ENCODE measurements at places on chromosomes 5 and 9.

DNA sequence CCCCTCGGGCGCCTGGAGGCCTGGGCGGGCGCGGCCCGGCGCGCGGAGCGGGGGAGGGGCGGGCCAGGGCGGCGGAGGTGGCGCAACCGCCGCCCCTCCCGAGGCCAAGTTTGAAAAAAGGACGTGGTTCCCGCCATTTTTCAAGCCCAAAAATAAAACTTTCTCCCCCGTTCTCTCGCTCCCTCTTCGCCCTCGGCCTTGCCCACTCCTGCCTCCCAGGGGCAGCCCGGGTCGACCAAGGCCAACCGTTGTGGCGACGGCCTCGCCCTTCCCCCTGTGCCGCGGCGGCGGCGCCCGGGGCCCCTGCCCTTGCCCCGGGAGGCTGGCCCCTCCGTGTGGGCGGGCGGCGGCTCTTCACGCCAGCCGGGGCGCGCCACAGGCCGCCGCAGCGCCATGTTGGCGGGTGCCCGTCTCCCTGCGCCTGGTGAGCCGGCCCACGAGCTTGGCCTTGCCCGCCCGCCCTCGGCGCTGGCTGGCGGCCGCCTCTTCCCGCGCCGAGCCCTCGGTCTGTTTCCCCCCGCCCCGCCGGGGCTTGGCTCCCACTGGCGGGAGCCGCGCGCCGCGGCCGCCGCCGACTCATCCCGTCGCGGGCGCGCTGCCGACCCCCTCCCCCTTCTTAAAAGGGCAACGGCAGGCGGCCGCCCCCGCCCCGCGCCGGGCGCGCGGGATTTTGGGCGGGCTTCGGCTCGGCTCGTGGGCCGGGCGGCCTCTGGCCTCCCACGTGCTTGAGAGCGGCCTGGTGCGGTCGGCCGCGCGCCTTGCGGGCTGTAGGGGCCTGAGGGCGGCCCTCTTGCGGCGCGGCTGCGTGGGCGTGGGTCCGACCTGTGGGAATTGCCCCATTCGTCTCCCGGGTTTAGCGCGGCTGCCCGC, 1.3 kb downstream of the ANP32B start:
- peak; percentile 71 for DNase-seq
- H3K36me3 ChIP-seq: peaks cover 5% of the 10 kb centered on the region
- peak overlapping the region; percentile 95 for H3K4me3 ChIP-seq
- no peaks in the 10 kb centered on the region for H3K27me3 ChIP-seq

DNA sequence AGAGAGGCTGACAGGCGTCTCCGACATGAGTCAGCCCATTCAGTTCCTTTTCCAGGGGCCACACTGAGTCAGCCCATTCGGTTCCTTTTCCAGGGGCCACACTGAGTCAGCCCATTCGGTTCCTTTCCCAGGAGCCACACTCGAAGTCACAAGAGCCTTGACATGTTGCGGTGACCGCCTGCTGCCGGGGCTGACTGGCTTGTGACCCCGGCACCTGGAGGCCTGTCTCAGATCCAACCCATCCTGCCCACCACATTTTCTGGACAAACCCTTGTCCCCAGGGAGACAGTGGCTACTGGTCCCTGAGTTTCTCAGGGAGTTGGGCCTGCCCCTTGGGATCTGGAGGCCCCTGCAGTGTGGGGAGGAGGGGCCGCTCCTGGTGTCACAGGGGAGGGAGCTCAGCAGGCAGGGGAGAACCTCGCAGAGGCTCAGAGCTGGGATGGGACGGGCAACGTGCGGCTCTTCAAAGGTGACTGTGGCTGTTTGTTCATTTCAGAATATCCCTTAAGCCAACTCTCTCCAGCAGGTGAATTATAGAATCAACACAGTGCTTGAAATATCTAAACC, 40.5 kb upstream of the LPCAT1 start:
- no peaks in the 10 kb centered on the region for H3K27me3 ChIP-seq
- H3K4me1 ChIP-seq: peaks cover 19% of the 10 kb centered on the region
- DNase-seq: no peak
- no peak overlapping the region for H3K27ac ChIP-seq
- H3K36me3 ChIP-seq: no peaks in the 10 kb centered on the region

- H3K4me1 ChIP-seq: no peaks in the 10 kb centered on the region
- H3K27ac ChIP-seq: no peak overlapping the region
- H3K36me3 ChIP-seq: peaks cover 57% of the 10 kb centered on the region
- no peak for DNase-seq
These were observed 63.1 kb downstream of the RCL1 start for GRCh38 chr9:4855841-4856240.

- no peak overlapping the region for H3K4me3 ChIP-seq
- DNase-seq: no peak
- no peaks in the 10 kb centered on the region for H3K4me1 ChIP-seq
- H3K27me3 ChIP-seq: no peaks in the 10 kb centered on the region
- H3K27ac ChIP-seq: no peak overlapping the region
These were observed 240.0 kb downstream of the PRR16 start for GRCh38 chr5:120703918-120704587.

DNA sequence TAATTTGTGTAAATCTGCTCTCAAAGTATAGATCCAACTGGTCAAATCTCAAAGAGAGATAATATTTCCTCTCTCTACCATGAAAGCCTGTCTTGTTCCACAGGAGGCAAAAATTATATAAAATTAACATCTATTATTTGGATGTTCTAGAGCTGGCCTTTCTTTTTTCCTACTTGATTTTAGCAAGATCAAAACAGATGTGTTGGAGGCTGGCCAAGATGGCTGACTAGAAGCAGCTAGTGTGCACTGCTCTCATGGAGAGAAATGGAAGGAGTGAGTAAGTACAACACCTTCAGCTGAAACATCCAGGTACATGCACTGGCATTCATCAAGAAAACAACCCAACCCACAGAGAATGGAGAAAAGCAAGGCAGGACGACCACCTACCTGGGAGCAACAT, 298.6 kb upstream of the SLC24A2 start:
- H3K27ac ChIP-seq: no peak overlapping the region
- H3K4me1 ChIP-seq: no peaks in the 10 kb centered on the region
- H3K27me3 ChIP-seq: no peaks in the 10 kb centered on the region
- H3K36me3 ChIP-seq: no peaks in the 10 kb centered on the region
- H3K4me3 ChIP-seq: no peak overlapping the region

GRCh38 chr5:124504081-124504916, 242.1 kb downstream of the ZNF608 start:
- H3K27ac ChIP-seq: no peak overlapping the region
- H3K4me1 ChIP-seq: no peaks in the 10 kb centered on the region
- no peak for DNase-seq
- no peaks in the 10 kb centered on the region for H3K27me3 ChIP-seq
- H3K36me3 ChIP-seq: no peaks in the 10 kb centered on the region
- H3K4me3 ChIP-seq: no peak overlapping the region

DNA sequence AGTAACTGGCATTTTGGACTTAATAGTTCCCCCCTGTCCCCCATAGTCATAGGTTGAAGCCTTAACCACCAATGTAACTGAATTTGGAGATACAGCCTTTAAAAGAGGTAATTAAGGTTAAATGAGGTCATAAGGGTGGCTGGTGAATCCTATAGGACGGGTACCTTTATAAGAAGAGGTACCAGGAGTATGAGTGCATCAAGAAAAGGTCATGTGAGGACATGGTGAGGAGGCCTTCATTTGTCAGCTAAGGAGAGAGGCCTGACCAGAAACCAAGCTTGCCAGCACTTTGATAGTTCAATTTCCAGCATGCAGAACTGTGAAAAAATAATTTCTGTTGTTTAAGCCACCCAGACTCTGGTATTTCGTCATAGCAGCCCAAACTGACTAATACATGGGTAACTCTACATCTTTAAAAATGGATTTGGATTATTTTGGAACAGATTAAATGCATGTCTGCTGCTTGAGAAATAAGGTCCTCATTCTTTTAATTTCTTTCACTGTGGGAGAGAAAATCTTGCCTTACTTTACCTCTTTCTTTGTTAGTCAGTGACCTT, 9.7 kb downstream of the RASA1 start:
- peaks cover 14% of the 10 kb centered on the region for H3K4me1 ChIP-seq
- no peak overlapping the region for H3K4me3 ChIP-seq
- no peak overlapping the region for H3K27ac ChIP-seq
- peaks cover 26% of the 10 kb centered on the region for H3K36me3 ChIP-seq
- no peak for DNase-seq

DNA sequence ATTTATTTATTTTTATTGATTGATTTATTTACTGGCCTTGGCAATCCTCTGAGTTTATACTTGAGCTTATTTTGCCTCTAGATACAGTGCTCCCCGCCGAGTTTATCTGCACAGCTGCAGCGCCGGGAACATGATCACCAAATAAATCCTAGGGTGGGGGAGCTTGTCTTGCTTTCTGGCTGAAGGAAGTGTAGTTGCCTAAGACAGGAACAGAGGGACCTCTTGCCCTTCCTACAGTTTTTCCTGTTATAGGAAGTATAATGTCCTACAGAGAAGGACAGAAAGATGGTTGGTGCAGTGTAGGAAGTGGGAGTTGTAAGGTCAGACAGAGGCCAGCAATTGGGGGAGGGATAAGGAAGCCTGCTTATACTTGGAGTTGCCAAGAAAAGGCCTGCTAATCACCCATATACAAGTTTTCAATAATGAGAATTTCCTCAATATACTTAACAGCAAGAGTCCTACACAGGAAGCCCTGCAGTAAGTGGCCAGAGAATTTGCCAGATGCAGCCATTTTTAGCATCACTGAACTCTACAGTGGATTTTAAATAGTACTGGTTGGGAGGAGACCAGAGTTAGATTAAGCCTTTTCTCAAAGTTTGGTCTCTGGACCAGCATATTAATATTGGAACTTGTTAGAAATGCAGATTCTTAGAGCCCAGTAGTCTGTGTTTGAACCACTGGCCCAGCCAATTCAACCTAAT, 7.7 kb downstream of the AOPEP start:
- H3K27me3 ChIP-seq: no peaks in the 10 kb centered on the region
- no peak overlapping the region for H3K27ac ChIP-seq
- H3K4me1 ChIP-seq: no peaks in the 10 kb centered on the region
- DNase-seq: no peak

DNA sequence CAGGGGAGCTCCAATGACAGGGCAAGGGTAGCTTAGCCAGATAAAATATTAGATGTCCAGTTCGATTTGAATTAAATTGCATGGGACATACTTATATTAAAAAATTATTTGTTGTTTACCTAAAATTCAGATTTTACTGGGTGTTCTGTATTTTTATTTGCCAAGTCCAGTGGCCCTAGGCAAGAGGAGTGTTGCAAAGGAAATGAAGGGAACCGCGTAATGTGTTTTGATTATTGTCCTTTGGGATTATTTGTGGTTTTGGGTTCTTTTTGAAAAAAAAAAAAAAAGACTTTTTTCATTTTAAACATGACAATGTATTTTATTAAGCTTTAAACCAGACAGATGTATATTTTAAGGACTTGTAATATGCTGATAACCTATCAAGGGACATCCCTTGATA, 179.3 kb downstream of the C9orf152 start:
- peak overlapping the region; percentile 96 for H3K27ac ChIP-seq
- H3K36me3 ChIP-seq: no peaks in the 10 kb centered on the region
- H3K4me1 ChIP-seq: peaks cover 54% of the 10 kb centered on the region

- H3K36me3 ChIP-seq: no peaks in the 10 kb centered on the region
- H3K27me3 ChIP-seq: no peaks in the 10 kb centered on the region
- H3K4me1 ChIP-seq: no peaks in the 10 kb centered on the region
- DNase-seq: no peak
These were observed 46.2 kb upstream of the FSD1L start for GRCh38 chr9:105401651-105402050.

GRCh38 chr5:123155446-123155960, 66.5 kb downstream of the PRDM6 start:
- no peak for DNase-seq
- H3K4me1 ChIP-seq: peaks cover 12% of the 10 kb centered on the region
- no peak overlapping the region for H3K4me3 ChIP-seq
- H3K27me3 ChIP-seq: peaks cover 52% of the 10 kb centered on the region
- H3K27ac ChIP-seq: no peak overlapping the region

All from RWPE2 (cell line).